Hematopoietic multipotent progenitor cell treated with erythropoietin and hydrocortisone succinate and interleukin-3 and kit ligand, for 15 days (in vitro differentiated cells): ENCODE measurements at places on chromosomes 12 and 14.

GRCh38 chr12:53204351-53204750 lies 2.7 kb downstream of the ITGB7 start:
- DNase-seq: no peak

- DNase-seq: no peak
These were observed 68.6 kb downstream of the ITPK1 start for GRCh38 chr14:93047157-93047556.

- peak; percentile 68 for DNase-seq
These were observed 1.5 kb downstream of the WNK1 start for GRCh38 chr12:753611-754472.

DNA sequence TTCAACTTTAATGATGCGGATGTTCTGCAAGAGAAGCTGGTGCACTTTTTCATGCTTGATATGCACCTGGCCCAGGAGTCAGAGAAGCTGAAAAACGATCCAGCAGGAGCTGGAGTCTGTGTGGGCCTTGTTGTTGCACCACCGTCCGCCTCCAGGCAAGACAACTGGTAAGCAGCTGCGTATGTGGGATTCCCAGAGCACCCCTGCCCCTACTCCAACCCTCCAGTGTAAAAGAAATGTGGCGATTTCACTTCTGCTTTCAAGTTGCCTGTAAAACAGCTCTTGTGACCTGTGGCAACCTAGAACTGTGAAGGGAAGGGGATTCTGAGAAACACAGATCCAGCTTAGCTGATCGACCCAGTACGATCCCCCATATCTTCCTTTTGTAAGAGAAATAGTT lies 154.1 kb upstream of the PELI2 start:
- no peak for DNase-seq

DNA sequence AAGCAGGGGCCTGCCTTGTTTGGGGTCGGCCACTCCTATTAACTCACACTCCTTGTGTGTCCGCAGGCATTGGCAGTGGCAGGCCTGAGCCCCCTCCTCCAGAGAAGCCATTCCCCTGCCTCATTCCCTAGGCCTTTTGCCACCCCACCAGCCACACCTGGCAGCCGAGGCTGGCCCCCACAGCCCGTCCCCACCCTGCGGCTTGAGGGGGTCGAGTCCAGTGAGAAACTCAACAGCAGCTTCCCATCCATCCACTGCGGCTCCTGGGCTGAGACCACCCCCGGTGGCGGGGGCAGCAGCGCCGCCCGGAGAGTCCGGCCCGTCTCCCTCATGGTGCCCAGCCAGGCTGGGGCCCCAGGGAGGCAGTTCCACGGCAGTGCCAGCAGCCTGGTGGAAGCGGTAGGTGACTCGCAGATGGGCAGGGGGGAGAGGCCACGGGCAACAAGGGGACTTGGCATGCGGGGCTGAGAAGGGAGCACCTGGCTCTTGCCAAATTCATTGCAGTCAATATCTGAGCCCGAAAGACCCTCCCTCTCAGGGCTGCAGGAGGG lies 106.3 kb upstream of the FKBP4 start:
- DNase-seq: no peak

GRCh38 chr12:8948701-8949341 lies 624 bp downstream of the M6PR start:
- peak; percentile 19 for DNase-seq

DNA sequence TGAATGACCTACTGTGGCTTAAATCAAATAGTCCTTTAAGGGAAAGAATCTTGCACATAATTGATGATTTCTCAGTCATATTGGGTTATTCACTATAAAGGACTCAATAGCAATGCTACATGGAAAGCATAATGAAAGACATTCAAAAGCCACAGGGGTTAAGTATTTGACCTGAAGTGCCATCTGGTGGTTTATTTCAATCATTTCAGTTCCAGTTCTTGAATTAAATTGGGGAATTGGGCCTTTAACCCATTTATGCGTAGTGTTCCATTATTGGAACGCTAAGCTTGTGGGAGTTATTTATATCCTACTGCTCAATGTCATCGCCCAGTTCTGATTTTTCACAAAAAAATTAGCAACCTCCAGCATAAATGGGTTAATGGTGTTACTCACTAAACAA lies 41.3 kb upstream of the C12orf71 start:
- DNase-seq: peak; percentile 33

DNA sequence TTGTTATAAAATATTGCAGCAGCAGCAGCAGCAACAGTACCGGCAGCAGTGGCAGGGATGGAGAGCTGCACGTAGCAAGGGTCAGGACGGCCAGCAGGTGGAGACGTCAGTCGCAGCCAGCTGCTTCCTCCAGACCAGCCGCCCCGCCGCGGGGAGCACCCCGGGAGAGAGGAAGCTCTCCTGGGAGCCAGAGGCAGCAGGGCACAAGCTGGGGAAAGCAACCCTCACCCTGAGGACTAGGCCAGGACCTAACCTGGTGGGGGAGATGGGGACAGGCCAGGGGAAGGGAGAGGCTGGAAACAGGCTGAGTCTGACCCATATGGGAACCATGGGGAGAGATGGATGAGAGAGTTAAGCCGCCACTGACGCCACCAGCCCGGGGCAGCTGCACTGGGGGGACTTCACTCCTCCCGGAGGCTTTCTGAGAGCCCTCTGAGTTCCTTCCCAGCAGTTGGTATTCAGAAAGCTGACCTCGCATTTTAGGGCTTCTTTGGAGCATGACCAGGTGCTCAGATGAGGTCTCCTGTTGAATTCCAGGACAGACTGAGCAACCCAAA lies 56.3 kb downstream of the SPTB start:
- peak; percentile 80 for DNase-seq

DNA sequence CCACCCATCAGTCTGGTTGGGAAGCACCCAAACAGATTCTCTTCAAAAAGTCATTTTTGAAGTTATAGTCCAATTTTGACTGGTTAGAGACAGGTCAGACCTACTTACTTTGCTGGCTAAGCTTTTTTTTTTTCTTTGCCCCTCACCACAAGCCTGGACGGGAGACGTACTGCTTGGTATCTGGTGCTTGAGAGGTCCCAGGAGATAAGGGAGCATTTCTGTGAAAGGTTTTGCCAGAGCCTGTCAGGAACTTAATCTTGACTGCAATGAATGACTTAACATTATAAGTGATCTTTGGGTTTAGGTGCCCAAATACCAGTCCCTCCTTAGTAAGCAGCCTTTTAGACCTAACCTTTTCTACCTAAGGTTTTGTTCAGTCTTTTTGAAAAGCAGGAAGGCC lies 6.3 kb downstream of the MTHFD1 start:
- peak; percentile 66 for DNase-seq

- DNase-seq: no peak
These were observed 8.6 kb downstream of the RAN start for GRCh38 chr12:130880411-130880885.

DNA sequence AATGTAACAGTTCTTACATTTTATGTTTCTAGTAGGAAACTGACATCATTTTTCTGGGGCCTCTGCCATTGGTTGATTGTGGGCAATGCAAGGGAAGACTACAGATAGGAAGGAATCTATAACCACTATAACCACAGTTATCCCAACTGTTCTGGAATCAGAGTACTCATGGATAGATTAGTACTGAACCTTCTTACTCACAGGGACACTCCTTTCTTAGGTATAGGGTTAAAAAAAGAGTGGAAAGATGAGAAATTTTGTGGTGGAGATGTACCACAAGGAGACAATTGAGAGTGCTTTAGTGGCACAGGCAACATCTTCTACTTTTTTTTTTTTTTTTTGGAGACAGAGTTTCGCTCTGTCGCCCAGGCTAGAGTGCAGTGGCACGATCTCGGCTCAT lies 21.0 kb downstream of the TMEM116 start:
- DNase-seq: no peak

DNA sequence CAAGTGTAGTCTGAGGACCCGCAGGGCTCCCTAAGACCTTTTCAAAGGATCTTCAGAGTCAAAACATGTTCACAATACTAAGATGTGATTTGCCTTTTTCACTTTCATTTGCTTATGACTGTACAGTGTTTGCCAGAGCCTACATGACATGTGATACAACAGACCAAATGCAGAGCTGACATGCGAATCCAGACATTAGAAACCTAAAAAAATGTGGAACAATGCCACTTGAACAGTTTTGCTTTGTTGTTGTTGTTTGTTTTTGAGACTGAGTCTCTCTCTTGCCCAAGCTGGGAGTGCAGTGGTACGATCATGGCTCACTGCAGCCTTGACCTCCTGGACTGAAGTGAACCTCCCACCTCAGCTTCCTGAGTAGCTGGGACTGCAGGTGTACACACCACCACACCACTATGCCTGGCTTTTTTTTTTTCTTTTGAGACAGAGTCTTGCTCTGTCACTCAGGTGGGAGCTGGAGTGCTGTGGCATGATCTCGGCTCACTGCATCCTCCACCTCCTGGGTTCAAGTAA lies 5.3 kb upstream of the RAB35 start:
- DNase-seq: no peak

- DNase-seq: no peak
These were observed 579.0 kb downstream of the LRFN5 start for GRCh38 chr14:42185718-42186117.
